ENCODE measurements at places on chromosomes 7 and 10. TPM values are rescaled to one million over a fixed set of nuclear protein-coding genes. Genes with fewer than 3 reads are reported as not detected.
A peak's percentile ranks its signal among the peaks of the same experiment; 100 is the strongest.

The ENTPD1 gene
- total RNA-seq: 10.8 TPM

The PIP gene
- total RNA-seq: not detected

DNA sequence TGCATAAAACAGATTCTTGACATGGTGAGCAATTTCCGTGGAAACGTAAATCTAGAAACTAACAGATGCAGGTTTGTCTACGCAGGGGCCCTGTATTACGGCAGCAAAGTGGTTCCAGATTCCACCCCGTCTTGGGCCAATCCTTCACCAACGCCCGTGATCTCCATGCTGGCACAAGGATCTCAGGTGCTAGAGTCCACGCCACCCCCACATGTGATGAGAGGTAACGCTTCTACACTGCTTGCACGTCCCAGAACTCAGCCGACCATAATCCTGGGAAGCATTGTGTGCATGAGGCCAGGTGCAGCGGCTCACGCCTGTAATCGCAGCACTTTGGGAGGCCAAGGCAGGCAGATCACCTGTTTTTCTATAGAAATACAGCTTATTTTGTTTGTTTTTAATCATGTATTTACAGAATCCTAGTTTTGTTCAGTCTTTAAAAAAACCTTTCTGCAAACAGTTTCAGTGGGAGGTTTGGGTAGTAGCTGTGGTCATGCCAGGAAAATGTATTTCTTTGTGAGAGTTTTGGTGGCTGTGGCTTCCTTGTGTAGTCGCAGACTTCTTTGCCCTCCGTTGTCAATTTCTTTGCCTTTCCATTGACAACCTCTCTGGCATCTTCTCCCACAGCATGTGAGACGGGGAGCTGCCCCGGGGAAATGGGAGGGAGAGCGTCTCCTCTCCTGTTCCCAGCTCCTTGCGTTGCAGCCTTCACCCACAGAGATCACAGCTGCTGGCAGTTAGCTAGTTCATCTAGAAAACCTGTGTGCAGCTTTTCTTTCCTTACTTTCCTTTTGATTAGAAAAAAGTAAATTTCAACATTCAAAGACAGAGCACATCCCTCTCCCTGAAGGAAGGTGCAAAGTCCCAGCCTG lies 35.7 kb downstream of the ITIH2 start:
- DNase-seq: no peak
- no peaks in the 10 kb centered on the region for H3K27me3 ChIP-seq
- H3K36me3 ChIP-seq: no peaks in the 10 kb centered on the region
- no peak overlapping the region for H3K4me3 ChIP-seq
- H3K27ac ChIP-seq: no peak overlapping the region

The SRGN gene
- 14.3 TPM for total RNA-seq

DNA sequence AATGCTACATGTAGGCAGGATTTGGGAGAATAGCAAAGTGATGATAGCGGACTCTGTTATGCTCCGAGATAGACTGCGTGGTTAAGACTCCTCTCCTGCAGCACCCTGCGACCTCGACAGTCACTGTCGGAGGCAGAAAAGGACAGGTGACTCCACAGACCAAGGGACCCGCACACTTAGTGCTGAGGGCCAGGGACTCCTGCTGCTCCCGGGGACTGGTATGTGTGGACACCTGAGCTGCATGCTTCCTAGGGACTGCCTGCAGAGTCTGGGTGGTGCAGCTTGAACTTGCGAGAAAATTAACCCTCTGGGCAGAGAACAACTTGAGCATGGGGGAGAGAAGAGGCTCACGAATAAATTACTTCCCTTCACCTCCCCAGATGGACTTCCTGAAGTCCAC lies 407.1 kb upstream of the PFKP start:
- no peak for DNase-seq
- no peaks in the 10 kb centered on the region for H3K4me1 ChIP-seq
- no peak overlapping the region for H3K27ac ChIP-seq
- H3K4me3 ChIP-seq: no peak overlapping the region

The RPEL1 gene
- not detected for total RNA-seq

GRCh38 chr10:118974951-118975350 lies 54.6 kb upstream of the NANOS1 start:
- no peaks in the 10 kb centered on the region for H3K27me3 ChIP-seq
- H3K4me3 ChIP-seq: no peak overlapping the region
- H3K27ac ChIP-seq: no peak overlapping the region
- DNase-seq: no peak

The EFCAB10 gene
- total RNA-seq: not detected

DNA sequence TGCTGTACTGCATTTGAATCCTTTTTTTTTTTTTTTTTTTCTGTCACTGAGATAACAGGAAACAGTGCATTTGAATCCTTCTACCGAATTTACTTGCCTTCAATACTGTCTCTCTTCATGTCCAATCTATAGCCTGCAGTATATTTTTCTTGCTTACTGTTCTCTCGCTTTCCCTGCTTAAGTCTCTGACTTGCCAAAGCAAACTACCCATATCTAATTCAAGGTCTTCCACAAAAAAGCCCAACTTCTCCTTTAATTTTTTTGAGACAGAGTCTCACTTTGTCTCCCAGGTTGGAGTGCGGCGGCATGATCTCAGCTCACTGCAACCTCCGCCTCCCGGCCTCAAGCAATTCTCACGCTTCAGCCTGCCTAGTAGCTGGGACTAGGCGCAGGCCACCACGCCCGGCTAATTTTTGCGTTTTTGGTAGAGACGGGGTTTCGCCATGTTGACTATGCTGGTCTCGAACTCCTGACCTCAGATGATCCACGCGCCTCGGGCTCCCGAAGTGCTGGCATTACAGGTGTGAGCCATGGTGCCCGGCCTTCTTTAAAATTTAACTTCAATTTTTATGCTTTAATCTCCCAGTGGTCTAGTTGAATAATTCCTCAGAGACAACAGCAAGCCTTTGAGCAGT lies 882 bp downstream of the PDCD11 start:
- H3K27ac ChIP-seq: no peak overlapping the region

- H3K27ac ChIP-seq: no peak overlapping the region
- no peak for DNase-seq
- H3K4me1 ChIP-seq: no peaks in the 10 kb centered on the region
- no peaks in the 10 kb centered on the region for H3K27me3 ChIP-seq
- H3K4me3 ChIP-seq: no peak overlapping the region
Measured at GRCh38 chr10:56551037-56551436, 190.0 kb upstream of the ZWINT start.

DNA sequence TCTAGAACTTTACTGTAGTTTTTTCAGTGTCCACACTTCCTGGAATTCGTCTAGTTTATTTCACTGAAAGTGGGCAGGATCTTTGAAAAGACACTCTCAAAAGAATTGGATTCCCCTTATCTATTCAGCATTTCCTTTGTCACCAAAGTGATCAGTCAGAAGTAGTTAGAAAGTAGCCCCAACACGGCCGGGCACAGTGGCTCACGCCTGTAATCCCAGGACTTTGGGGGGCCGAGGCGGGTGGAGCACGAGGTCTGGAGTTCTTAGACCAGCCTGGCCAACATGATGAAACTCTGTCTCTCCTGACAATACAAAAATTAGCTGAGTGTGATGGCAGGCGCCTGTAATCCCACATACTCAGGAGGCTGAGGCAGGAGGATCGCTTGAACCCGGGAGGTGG lies 69.0 kb upstream of the KMT2C start:
- H3K36me3 ChIP-seq: no peaks in the 10 kb centered on the region
- H3K4me1 ChIP-seq: no peaks in the 10 kb centered on the region
- H3K4me3 ChIP-seq: no peak overlapping the region
- H3K27ac ChIP-seq: no peak overlapping the region

DNA sequence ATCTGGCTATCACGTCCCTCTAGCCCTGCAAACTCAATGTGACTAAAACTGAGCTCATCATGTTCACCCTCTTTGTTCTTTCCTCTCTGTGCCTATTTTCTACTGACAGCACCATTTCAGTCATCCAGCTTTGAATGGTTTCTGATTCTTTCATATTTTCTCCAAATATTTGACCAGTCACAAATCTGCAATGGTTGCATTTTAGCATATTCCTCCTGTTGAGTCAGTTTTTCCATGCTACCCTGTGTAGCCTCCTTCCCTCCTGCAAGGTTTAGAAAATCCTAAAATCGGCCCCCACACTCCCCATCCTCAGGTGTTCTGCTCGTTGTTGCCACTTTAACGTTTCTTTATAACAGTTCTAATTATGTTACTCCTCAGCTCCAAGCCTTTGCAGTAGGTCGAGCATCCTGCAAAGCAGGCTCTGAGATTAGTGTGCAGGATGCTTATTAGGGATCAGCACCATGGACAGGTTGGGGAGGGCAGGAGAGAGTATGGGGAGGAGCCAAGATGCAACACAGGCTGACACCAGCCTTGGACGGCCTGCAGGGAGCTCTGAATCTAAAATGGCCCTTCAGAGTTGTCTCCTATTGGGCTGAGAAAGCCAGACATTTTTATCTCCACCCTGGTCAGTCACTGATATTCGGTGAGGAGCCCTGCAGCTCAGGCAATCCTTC lies 531.0 kb upstream of the COBL start:
- no peak overlapping the region for H3K4me3 ChIP-seq
- no peak for DNase-seq
- H3K27ac ChIP-seq: no peak overlapping the region
- no peaks in the 10 kb centered on the region for H3K4me1 ChIP-seq

The LBX1 gene
- not detected for total RNA-seq

GRCh38 chr10:58608351-58608750 lies 95.7 kb downstream of the BICC1 start:
- no peaks in the 10 kb centered on the region for H3K36me3 ChIP-seq
- H3K4me3 ChIP-seq: no peak overlapping the region
- no peaks in the 10 kb centered on the region for H3K4me1 ChIP-seq
- H3K27ac ChIP-seq: no peak overlapping the region
- DNase-seq: no peak

DNA sequence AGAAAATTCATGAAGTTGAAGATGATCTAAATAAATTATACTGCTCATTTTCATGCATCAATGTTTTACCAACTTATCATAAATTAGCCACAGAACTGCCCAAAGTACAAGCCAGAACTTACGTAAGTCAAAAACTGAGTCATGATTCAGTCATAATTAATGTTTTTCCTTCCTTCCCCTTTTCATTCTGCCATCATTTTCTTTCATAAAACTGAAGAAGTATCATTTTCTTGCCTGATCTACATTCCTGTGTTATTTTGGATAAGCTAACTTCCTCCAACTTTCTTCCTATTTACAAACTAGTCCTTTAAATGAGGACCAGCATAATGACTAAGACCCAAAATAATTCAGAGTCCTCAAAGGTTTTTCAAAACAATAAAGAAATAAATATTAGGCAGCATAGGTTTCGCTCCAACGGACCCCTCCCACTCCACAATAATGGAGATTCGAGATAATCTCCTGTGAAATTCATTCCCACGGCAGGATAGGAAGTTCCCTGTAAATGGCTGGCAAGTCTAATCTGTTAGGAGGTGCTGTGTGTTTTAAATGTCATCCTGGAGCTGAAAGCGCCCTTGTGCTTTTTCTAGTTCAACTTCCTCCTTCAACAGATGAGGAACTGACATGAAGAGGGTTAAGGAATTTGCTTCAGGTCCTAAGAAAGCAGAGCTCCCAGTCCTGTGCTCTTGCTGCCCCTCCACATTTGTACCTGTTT lies 218.9 kb downstream of the DOCK4 start:
- DNase-seq: no peak
- peak overlapping the region; percentile 12 for H3K27ac ChIP-seq
- H3K36me3 ChIP-seq: no peaks in the 10 kb centered on the region
- no peaks in the 10 kb centered on the region for H3K4me1 ChIP-seq
- H3K4me3 ChIP-seq: no peak overlapping the region

The ATOH7 gene
- total RNA-seq: 0.53 TPM

The RASSF4 gene
- 19.9 TPM for total RNA-seq

The FAM25A gene
- not detected for total RNA-seq

DNA sequence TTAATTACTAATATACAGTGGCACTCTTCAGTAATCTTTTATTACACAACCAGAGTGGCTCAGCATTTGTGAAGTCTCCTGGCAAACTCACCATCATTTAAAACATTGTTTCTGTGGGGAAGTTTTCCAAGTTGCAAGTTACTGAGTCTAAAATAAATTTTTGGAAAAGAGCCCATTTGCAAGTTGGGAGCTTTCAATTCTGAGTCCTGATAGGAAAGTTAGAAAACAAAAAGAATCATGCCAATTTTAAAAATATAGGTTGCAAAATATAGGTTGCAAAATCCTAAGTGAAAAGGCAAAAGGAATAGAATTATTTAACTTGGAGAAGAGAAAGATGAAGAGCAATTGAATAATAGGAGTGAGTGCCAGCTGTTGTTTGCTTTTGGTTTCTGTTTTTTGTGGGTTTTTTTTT lies 378.8 kb upstream of the C7orf33 start:
- no peak overlapping the region for H3K4me3 ChIP-seq
- DNase-seq: no peak
- no peaks in the 10 kb centered on the region for H3K36me3 ChIP-seq
- no peaks in the 10 kb centered on the region for H3K4me1 ChIP-seq

DNA sequence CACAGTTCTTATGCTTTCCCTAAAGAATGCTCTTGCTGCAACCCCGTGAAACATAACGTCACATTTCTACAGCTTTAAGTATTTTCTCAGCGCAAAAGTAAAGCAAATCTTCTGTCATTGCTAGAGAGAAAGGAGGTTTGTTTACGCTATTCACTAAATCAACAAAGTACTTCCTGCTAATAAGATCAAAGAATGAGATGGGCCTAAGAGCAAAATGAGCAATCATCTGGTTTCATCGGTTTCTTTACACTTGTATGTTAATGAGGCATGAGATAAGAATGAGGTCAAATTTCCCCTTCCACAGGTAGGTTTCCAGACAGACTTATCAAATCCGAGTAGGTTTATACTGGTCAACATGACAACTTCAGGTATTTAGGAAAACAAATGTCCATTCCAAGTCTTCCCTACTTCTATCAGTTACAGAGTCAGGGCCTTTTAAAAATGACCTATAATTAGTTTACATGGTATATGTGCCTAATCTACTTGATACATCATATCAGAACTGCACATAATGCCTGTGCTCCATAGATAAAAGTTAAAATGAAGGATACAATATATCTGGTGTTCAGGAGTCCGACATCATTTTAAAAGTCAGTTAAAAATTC lies 8.4 kb downstream of the USP6NL start:
- H3K27me3 ChIP-seq: no peaks in the 10 kb centered on the region
- H3K36me3 ChIP-seq: no peaks in the 10 kb centered on the region
- no peak overlapping the region for H3K27ac ChIP-seq
- no peak overlapping the region for H3K4me3 ChIP-seq
- DNase-seq: no peak

DNA sequence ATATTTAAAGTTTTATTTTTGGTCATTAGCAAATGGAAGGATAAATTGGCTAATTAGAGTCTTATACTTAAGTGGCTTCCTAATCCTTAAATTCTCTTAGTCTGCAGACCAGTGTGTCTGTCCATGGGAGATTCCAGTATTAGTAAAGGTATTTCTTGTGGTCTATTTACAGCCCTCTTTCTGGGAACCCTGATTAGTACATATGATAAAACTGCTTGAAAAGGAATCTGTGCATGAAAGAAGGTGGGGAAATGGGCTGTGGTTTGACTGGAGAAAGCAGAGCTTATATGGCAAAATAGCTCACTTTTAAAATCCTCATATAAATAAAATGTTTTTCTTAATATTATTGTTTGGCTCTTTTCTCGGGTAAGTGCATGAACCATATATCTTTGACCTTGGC lies 124.5 kb upstream of the RHOBTB1 start:
- H3K36me3 ChIP-seq: no peaks in the 10 kb centered on the region
- no peaks in the 10 kb centered on the region for H3K27me3 ChIP-seq
- no peak overlapping the region for H3K4me3 ChIP-seq
- H3K4me1 ChIP-seq: no peaks in the 10 kb centered on the region

The MAPK8 gene
- total RNA-seq: 43.3 TPM

The CFTR gene
- total RNA-seq: 127 TPM

The SPDYE5 gene
- 0.15 TPM for total RNA-seq

GRCh38 chr10:86402283-86402941 lies 35.8 kb upstream of the GRID1 start:
- H3K27ac ChIP-seq: no peak overlapping the region
- no peak for DNase-seq
- no peaks in the 10 kb centered on the region for H3K36me3 ChIP-seq
- H3K4me3 ChIP-seq: no peak overlapping the region
- H3K4me1 ChIP-seq: no peaks in the 10 kb centered on the region
